T-helper 2 cell (primary cell): ENCODE measurements at places on chromosomes 7 and 10.

GRCh38 chr10:97780841-97781617 lies 9.2 kb upstream of the SFRP5 start:
- DNase-seq = no peak

DNA sequence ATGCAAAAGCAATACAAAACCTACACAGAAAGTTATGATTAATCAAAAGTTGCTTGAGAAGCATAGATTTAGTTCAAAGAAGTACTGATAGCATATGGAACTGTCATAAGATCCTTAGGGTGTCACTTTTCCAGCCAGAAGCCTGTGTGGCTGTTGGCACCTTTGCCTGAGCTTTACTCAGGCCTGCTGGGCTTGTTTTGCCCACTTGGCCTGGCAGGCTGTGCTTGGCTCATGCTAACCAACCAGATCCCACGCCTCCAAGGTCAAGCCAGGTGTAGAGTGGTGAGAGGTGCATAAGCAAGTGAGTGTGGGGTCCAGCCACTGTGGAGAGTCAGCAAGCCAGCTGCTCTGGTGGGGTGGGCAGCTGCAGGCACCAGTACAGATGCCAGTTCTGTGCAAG lies 12.0 kb upstream of the LIPA start:
- DNase-seq = no peak

- DNase-seq = no peak
These were observed 188.4 kb upstream of the MGMT start for GRCh38 chr10:129278686-129279085.

DNA sequence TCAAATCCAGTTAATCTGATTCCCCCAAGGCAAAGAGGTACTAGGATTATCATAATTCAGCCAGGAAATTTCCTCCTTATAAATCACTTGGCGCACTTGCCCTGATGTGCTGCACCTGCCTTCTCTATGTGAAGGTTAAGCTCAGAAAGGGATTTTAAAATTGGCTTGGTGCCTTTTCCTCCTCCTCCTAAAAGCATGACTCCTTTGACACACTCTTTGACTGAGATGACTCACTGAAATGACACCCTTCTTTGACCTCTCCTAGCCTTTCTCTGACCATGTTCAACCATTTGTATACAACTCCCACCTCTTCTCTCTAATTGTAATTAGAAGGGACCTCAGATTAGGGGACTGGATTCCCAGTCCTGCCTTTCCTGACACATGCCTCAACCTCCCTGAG lies 46.5 kb downstream of the ABLIM1 start:
- DNase-seq = no peak

- DNase-seq = no peak
These were observed 4.8 kb upstream of the PRRT4 start for GRCh38 chr7:128366300-128366699.

- no peak for DNase-seq
These were observed 33.6 kb upstream of the DNMBP start for GRCh38 chr10:100043344-100043743.

DNA sequence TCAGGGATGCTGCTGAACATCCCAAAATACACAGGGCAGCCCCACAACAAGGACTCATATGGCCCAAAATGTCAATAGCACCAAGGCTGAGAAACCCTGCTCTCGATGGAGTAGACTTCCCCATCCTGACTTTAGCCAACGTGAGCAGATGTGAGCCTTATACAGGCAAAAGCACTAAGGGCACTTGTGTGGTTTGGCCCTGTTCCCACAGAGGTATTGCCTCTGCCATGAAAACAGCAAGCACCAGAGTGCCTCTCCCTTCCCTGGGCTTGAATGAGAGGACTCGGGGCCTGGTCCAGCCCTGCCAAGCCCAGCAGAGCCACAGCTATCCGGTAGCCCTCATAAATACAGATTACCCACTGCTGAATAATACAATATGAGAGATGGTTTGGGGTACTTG lies 47.5 kb downstream of the ACSM6 start:
- DNase-seq = no peak

DNA sequence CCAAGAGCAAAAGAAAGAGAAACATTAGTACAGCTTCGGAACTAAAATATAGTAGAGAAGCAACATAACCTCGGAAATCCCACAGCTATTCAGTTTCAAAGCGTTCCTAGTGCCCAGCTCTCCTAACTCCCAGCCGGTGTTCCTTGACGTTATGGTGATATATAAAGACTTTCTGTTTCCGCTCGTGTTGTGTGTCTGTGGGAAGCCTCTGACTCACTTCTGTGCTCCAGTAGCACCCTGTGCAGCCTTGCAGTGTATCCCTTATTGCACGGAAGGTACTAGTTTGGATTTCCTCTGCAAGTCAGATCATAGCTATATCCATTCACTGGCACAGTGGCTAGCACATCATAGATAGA lies 535 bp downstream of the ASAH2B start:
- peak; percentile 16 for DNase-seq

DNA sequence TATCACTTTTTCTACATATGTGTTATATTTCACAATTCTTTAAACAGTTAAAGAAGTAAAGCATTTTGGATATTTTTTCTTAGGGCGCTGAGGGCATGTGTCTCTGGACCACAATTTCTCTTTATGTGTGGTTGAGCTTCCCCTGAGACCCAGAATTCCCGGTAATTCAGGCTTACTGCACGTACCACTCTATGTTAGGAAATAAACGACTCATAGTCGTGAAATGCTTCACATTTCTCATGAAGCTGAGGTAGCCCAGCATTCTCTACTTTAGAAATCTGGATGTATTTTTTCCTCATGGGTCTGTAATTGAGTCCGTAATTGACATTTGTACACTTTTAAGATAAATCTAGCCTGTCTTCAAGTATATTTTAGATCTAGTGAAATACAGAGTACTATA lies 170.6 kb downstream of the FZD1 start:
- no peak for DNase-seq

- DNase-seq = no peak
These were observed 286.1 kb downstream of the EXOC4 start for GRCh38 chr7:133539016-133539415.

DNA sequence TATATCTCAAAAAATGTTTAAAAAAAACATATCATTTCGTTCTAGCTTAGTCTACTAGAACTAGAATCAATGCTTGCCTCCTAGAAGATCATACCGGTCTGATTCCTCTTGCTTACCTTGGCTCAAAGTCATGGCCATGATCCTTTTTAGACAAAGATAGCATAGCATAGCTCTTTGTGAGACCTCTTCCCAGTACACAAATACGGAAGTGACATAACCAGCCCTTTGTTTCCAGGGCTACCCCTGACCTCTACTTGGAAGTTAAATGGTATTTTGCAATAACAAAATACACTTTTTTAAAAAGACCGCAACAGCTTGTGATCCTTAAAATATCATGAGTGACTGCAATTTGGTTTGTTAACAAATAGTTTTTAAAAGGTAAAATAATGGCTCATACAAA lies 130.7 kb upstream of the NOBOX start:
- no peak for DNase-seq

GRCh38 chr7:114900127-114900526 lies 21.8 kb upstream of the MDFIC start:
- DNase-seq = no peak

GRCh38 chr10:30861221-30861620 lies 170.4 kb downstream of the ZNF438 start:
- DNase-seq = no peak

- DNase-seq = no peak
These were observed 1.2 kb upstream of the BPGM start for GRCh38 chr7:134645478-134645877.

GRCh38 chr10:6918305-6918704 lies 338.2 kb upstream of the PRKCQ start:
- DNase-seq = peak; percentile 49

GRCh38 chr10:108691126-108691525 lies 1232.2 kb downstream of the XPNPEP1 start:
- DNase-seq = no peak

GRCh38 chr10:2301227-2301626 lies 563.9 kb upstream of the ADARB2 start:
- no peak for DNase-seq

GRCh38 chr10:64732372-64732957 lies 1211.3 kb downstream of the REEP3 start:
- no peak for DNase-seq

GRCh38 chr10:112622786-112623185 lies 175.8 kb downstream of the VTI1A start:
- no peak for DNase-seq

DNA sequence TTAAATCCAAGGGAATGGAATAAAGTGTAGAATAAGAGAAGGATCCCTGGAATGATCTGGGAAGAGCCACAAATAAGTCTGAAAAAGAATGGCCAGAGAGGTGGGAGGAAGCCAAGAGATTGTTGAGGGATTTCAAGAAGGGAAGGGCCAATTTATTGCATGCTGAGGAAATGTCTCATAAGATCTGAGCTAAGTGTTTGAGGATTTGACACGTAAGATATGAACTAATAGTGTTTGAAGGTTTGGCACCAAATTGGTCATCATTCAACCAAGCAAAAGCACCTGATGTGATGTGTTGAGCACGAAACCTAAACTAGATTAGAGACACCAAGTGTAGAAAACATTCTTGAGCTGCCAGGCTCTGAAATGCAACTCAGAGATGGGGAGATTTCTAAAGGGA lies 97.9 kb downstream of the TSPAN12 start:
- peak; percentile 39 for DNase-seq

DNA sequence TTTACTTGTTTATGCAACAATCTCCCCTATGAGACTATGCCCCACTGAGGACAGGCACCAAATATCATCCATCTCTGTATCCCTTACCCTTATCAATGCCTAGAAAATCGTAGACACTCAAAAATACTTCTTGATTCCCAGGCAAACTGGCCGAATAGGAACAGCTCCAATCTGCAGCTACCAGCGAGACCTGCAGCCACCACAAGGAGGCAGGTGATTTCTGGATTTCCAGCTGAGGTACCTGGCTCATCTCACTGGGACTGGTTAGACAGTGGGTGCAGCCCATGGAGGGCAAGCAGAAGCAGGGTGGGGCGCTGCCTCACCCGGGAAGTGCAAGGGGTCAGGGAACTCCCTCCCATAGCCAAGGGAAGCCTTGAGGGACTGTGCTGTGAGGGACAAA lies 10.8 kb upstream of the PPP1R3C start:
- no peak for DNase-seq

- no peak for DNase-seq
These were observed 87.9 kb downstream of the PAXIP1 start for GRCh38 chr7:154914996-154915380.

DNA sequence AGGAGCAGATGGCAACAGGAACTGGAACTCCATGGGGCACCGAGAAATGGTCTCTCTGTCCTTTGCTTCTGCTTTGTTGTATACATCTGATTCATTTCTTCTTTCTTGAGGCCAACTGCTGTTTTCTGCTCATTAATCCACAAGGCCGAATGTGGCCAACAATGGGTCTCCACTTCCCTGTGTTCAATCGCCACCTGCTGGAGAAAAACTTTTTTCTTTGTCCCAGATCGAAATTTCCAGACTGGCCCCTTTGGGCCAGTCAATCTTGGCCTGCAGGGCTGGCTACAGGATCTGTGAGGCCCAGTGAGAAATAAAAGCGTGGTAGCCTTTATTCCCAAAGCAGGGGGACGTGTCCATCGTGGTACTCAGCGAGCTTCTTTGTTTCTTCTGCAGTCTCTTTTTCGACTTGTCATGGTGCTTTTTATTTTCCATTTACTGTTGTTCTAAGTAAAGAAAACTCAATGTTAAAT lies 58.8 kb downstream of the PARP12 start:
- no peak for DNase-seq

- no peak for DNase-seq
These were observed 236.8 kb downstream of the RNLS start for GRCh38 chr10:88346144-88346977.

- DNase-seq = no peak
These were observed 9.2 kb downstream of the JMJD1C start for GRCh38 chr10:63456437-63457210.
